ENCODE measurements at places on chromosomes 13 and 19.

GRCh38 chr19:16309643-16310042 is 15.0 kb upstream of the KLF2 start:
- DNase-seq: no peak

DNA sequence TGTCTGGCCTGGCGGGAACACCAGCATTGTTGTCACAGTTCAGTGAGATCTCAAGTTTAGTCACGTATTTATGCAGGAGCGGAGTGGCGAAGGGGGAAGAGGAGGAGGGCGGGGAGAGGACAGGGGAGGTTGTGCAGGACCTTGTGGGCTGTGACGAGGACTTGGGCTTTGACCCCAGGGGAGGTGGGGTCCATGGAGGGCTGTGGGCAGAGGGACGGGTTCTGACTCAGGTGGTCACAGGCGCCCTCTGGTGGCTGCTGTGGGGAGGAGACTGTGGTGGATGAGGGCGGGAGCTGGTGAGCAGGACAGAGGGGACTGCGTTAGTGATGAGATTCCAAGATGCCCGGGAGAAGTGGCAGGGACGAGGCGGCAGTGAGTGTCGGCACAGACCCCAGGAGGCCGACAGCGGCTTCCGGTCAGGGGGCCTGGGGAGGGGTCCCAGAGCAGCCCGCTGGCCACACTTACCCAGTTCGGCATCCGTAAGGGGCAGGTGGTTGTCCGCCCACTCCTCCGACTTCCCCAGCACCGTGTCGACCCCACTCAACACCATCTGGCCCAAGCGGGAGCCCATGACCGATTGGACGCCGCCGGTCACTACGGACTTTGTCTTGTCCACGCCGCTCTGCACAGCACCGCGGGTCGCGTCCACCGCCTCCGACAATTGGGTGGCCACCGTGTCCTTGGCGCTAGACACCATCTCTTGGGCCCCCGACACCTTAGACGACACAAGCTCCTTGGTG is 15.7 kb downstream of the PLIN3 start:
- DNase-seq: peak; percentile 72

GRCh38 chr19:57900311-57900710 is 11.5 kb upstream of the ZNF814 start:
- no peak for DNase-seq

DNA sequence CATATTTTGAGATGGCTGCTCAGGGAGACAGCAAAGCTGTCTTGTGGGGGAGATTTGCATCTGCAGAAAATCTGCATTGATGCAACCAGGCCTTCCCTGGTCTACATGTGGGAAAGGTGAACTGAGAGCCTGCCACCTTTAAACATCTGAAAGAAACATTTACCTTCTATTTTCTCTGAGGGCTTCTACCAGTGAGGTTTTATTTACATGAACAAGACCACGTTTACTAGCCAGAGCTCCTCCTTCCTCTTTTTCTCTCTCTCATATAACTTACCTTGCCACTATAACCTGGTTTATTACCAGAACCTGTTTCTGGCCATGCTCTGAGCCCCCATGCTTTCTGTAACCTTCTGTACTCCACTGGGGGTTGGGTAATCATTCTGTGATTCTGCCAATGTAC is 14.4 kb upstream of the RUBCNL start:
- DNase-seq: no peak

- no peak for DNase-seq
These were observed 254.4 kb downstream of the DLEU7 start for GRCh38 chr13:50589139-50589538.
